ENCODE measurements at places on chromosomes 7 and 10.

GRCh38 chr7:128322040-128322643 is 21.6 kb downstream of the RBM28 start:
- DNase-seq = no peak

- DNase-seq = no peak
These were observed 7.1 kb downstream of the PLCE1 start for GRCh38 chr10:94000638-94001415.

DNA sequence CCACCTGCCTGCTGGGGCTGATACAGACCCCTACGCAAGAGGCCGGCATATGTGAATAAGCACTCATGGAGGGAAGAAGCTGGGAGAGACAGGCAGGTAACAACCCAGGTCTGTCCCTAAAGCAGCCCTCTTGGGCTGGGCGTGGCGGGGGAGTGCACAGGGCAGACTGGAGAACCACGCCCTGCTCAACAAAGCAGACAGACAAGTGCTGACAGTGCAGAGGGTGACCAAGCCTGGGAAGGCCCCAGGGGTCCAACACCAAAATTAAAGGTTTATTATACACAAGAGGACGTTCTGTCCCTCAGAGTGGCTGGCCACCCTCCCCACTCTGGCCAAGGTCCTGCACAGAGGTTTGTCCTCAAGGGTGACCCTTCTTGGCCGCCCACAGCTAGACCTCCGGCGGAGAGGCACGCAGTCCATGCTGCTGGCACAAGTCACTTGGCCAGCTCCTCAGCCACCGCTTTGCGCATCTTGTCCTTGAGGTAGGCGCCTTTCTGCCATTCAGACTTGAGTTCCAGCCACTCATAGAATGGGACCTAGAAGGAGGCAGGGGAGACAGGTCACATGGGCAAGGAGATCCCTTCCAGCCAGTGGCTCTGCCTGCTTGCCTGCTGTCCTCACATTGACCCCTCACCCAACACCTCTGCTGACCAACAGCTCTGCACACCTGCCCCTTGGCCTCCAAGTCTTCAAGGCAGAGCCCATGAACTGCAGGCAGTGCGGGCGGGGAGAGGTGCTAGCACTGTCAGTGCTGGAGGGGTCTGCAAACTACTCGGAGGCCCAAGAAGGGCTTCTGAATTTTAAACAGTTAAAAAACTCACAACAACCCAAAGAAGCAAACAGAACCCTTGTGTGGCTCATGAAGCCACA is 11.4 kb upstream of the NACAD start:
- no peak for DNase-seq

DNA sequence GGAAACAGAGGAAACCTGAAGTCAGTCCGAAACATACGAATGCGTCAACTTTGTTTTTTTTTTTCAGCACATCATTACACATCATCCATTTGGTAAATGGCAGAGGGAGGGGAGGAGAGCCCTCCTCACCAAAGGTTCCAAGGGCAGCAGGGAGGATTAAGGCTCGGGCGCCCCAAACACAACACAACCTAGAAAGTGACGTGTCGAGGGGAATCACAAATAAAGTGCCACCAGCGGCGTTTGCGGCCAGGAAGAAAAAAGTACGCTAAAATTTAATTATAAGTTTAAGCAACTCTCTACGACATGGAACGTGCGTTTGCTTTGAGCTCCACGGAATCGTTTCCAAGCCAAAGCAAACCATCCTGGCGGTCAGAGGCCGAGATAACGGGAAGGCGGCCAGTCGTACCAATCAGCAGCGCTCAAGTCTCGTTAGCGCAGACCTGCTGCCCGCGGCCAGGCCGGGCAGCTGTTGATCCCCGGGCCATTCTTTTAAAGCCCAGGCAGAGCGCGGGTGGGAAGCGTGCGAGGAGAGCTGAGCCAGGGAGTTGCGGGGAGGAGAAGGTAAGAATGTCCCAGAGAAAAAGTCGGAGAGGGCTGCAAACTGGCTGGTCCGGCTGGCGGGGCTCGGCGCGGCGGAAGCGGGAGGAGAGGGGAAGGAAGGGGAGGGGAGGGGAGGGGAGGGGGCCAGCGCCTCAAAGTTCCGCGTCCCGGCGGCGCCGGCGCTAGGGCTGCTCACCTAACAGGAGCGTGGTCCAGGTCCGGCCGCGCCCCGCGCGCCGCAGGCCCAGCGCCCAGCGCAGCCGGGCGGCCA is 719 bp downstream of the DPY19L1 start:
- DNase-seq = no peak

DNA sequence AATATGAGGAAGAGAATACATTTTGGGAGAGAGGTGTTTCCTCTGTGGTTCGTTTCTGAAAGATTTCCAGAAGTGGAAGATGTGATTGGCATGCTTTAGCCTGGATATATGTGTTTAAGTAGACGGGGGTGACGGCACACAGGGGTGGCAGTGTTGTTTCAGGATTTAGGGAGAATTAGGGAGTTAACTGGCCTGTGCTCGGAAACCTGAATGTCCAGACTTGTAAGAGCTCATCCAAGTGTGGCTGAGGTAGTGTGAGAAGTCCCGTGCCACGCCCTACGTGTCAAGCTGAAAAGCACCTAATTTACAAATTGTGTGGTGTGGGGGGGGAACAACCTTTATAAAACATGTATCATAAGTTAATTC is 1.1 kb downstream of the RALA start:
- no peak for DNase-seq

DNA sequence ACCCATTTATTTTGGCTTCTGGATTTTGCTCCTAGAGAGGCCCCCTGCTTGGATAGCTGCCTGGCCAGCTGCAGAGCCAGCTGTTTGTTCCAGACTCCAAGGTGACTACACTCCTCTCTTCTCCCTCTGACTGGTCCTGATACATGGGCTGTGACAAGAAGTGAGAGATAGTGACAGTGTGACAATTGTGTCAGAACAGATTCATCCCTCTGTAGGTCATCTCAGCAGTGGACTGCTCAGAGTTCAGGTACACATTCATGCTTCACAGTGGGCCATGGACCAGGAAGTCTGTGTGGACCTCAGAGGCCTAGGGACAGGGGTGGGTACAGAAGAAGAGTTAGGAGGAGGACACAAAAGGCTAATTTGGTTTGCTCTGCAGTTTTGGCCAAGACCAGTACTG is 188.2 kb upstream of the MKLN1 start:
- no peak for DNase-seq

GRCh38 chr7:2602406-2603043 is 29.3 kb upstream of the TTYH3 start:
- DNase-seq = no peak

GRCh38 chr10:29962166-29962850 is 97.1 kb downstream of the JCAD start:
- no peak for DNase-seq

GRCh38 chr10:132257271-132257670 is 50.5 kb downstream of the STK32C start:
- DNase-seq = peak; percentile 16

DNA sequence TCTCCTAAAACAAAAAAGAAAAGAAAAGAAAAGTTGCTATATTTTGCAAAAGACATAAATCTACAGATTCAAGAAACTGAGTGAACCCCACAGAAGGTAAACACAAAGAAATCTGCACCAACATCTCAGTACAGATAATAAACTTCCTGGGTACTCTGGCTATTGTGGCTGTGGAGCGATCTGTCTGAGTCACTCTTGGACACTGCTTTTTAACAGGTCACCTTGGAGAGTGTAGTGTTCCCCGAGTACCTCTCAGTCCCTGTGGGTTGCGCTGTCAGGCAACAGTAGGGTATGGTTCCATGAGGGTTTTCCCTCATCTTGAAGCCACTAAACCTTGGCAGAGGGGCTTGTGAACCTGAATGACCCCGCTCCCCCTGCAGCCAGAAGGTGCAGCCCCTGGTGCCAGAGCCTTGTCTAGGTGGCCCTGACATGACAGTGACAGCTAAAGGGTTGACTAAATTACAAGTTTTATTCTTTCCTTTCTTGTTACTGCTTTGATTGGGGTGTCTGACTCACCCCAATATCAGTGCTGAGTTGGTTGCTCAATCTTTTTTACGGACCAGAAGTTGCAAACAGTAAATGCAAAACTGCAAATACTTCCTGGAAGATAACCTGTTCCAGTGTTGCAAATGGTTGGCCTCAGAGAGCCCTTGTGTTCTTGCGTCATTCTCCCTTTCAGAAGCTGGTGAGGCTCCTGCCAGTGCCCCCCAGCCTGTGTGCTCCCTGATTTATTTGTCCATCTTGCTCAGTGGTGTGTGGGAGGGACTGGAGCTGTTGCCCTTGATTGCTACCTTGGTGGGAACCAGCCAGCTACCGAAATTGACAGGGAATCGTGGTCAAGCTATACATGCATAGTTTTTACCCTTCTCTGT is 30.6 kb downstream of the POR start:
- DNase-seq = no peak

- no peak for DNase-seq
These were observed 63.0 kb downstream of the TAX1BP1 start for GRCh38 chr7:27802999-27803398.

DNA sequence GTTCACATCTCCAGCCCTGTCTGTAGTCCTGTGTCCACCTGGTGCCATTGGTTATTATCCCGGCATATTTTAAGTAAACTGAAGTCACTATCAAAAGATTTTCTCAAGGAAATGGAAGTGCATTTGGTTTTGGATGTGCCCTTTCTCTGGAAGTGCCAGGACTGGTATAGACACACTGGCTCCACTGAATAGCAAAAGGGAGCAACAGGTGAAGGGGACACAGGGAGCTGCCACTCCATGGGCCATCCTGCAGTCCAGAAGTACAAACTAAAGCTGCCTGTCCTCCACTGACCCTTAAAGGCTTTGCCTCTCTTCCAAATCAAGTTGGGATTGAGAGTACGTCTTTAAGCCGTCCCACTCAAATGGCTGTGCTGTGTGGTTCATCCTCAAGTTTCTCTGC is 62.7 kb downstream of the NOC3L start:
- DNase-seq = no peak

GRCh38 chr10:82643601-82644000 is 768.6 kb downstream of the NRG3 start:
- no peak for DNase-seq

- no peak for DNase-seq
These were observed 208.5 kb downstream of the TRIL start for GRCh38 chr7:28749638-28750037.

DNA sequence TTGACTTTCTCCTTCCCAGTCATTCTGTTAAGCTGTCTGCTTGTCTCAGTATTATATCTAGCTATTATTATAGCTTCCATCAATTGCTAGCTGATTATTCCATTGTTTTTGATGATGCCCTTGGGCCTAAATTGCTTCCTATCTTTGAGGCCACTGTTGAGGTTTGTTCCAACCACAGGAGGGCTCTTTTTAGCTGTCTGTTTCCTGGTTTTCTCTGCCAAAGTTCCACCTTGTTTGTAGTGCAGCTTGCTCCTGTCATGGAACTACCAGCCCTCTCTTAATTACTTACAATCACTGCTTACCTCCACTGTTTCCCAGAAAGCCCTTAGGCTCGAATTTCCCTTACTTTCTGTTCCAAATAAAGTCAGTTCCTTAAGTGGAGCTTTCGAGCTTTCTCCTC is 118.7 kb upstream of the SEC61G start:
- DNase-seq = no peak

GRCh38 chr10:45640049-45640448 is 32.5 kb downstream of the ZFAND4 start:
- DNase-seq = no peak

- DNase-seq = no peak
These were observed 95.2 kb downstream of the PLCE1 start for GRCh38 chr10:94088926-94089381.

GRCh38 chr10:60208676-60209269 is 180.9 kb downstream of the ANK3 start:
- no peak for DNase-seq

DNA sequence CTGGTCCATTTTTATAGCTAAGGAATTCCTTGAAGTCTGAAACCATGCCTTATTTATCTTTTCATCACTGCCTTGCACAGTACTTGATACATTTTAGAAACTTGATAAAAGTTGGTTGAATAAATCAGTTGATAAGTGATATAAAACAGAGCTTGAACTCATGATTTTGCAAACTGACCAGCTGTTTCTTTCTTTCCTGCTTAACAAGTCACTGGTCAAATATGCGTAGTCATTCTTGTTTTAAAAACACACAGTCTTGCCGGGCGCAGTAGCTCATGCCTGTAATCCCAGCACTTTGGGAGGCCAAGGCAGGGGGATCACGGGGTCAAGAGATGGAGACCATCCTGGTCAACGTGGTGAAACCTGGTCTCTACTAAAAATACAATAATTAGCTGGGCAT is 6.3 kb downstream of the TPST1 start:
- DNase-seq = no peak

DNA sequence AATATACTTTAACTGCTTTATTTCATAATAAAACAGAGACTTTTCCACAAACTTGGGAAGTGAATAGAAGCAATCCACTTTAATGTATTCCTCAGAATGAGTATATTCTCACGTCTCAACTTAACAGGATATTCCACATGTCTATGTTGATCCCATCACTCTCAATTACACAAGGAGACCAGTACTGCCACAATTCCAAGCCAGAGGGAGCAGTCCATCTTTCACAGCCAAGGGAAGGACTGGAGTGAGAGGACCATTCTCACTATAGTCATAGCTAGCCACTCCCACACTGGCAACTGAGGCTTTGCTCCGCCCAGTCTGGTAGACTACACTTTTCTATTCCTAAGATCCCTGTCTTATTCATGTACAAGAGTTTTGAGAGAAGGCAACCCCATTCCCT is 553.9 kb downstream of the CNTNAP2 start:
- no peak for DNase-seq

DNA sequence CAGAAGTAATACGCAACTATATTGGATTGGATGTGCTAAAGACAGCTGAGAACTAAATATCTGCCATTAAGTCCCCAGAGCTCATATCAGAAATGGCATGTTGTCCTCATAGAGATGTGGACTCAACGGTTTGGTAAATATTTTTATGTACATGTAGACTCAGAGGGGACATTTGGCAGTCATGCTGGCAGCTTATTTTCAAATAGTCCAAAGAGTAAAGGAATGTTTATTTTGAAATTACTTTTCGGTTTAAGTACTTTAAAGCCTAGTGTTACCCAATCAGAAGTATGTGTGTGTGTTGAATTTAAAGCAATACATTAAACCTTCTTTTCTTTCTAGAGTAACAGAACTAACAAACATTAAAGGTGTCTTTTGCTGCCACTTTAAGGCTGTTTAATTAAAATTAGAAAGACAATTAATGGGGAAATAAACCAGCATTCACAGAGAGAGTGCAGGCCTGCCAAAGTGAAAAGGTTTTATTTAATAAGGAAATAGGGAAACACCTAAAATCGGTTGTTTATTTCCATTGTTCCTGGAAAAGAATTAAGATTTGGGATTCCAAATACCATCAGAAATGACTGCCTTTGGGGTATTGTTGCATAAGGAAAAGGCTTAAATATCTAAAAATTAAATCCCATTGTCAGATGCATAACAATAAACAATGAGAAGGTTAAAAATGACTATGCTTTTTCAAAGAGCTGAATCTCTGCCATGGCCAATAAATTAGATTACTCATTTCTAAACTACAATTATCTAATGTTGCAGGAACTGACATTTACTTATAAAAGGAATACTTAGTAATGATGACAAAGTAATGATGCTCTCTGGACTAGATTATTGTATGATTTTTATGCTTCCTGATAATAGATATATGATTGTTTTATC is 113.4 kb upstream of the AHR start:
- no peak for DNase-seq

GRCh38 chr7:70573071-70573661 is 558.8 kb upstream of the GALNT17 start:
- no peak for DNase-seq

- DNase-seq = no peak
These were observed 700.0 kb upstream of the PCDH15 start for GRCh38 chr10:55500931-55501559.

GRCh38 chr7:83852136-83852535 is 203.2 kb upstream of the SEMA3E start:
- DNase-seq = no peak

All from activated CD8-positive, alpha-beta memory T cell treated with anti-CD3 and anti-CD28 coated beads for 4 hours (primary cell).